Testis (tissue), 5 donors: ENCODE measurements at places on chromosomes 12 and 14.

- no peak for DNase-seq
Observed at GRCh38 chr12:18719922-18720510, 17.8 kb downstream of the PLCZ1 start.

GRCh38 chr14:24784981-24785380 lies 151.0 kb upstream of the GZMB start:
- DNase-seq = no peak

DNA sequence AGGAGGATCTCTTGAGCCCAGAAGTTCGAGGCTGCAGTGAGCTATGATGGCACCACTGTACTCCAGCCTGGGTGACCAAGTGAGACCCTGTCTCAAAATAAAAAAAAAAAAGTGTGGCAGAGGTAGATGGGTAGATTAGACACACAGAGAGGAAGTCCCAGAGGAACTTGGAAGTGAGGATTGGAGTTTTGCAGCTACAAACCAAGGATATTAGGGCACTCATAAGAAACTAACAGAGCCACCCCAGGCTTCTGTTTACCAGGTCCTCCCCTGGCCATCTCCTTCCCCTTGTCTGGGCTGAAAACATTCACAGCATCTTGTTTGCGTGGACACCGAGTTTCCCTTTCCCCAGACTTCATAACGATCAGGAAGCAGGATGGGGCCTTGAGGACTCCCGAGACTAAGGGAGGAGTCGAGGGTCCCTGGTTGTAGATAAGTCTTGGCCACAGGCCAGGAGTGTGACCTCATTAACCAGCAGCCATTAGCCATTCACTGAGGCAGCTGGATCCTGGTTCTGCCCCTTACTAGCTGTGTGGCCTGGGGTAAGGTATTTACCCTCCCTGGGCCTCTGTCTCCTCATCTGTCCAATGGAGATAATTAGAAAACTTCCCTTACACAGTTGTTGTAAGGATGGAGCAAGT lies 2.1 kb downstream of the MAP1LC3B2 start:
- no peak for DNase-seq

- DNase-seq = no peak
Observed at GRCh38 chr14:49882826-49883694, 9.8 kb upstream of the ARF6 start.

DNA sequence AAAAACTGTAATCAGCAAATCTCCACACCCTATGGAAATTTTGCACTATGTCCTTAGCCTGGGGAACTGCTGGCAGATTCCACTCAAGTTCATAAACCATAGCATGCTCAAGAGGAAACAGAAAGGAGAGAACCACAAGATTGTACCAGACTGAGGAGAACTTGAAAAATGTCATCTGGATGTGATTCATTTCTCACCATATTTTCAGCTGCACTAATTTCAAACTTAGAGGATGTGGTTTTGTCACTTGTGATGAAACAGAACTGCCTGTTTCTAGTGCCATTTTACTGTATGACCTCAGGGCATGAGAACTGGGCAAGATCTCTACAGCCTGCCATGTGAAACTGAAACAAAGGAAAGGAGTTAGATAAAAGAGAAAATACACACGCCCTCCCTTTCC lies 1493.1 kb upstream of the FLRT2 start:
- no peak for DNase-seq

DNA sequence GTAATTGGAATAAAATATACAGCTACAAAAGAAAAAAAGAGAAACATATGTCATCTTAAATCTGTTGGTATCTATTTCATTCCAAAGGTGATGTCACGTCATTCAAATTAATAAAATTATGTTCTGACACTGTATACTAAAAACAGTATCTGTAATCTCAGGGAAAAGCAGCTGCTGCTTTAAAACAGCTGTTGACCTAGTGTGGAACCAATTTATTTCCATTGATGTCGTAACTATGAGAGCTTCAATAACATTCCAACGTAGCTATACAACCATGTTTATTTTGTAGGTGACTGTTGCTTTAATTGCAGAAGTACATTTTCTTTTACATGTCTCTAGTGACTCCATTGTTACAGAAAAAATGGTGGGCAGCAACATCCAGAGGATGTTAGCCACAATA lies 571.7 kb downstream of the RPS29 start:
- DNase-seq = no peak

GRCh38 chr12:44052554-44052953 lies 216.7 kb downstream of the TMEM117 start:
- no peak for DNase-seq

- no peak for DNase-seq
Observed at GRCh38 chr12:115859231-115859630, 418.3 kb downstream of the MED13L start.

- DNase-seq = no peak
Observed at GRCh38 chr14:25003537-25003936, 46.4 kb downstream of the STXBP6 start.

DNA sequence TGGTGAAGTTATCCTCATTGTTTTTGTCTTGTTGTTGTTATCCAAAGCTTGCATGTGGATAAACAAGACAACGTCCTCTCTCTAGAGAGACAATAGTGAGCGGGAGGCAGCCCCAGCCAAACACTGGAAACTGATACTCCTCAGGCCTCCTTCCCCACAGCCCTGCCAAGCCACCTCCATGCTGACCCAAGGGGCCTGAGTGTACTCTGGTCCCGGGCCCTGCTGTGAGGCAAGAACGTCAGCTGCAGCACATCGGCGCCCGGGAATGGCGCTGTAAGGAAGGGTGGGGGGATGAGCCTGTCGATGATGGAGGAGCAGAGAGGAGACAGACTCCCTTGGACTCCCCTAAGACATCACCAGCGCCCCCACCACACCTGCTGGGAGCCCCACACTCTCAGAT lies 83.6 kb downstream of the ANO2 start:
- no peak for DNase-seq

DNA sequence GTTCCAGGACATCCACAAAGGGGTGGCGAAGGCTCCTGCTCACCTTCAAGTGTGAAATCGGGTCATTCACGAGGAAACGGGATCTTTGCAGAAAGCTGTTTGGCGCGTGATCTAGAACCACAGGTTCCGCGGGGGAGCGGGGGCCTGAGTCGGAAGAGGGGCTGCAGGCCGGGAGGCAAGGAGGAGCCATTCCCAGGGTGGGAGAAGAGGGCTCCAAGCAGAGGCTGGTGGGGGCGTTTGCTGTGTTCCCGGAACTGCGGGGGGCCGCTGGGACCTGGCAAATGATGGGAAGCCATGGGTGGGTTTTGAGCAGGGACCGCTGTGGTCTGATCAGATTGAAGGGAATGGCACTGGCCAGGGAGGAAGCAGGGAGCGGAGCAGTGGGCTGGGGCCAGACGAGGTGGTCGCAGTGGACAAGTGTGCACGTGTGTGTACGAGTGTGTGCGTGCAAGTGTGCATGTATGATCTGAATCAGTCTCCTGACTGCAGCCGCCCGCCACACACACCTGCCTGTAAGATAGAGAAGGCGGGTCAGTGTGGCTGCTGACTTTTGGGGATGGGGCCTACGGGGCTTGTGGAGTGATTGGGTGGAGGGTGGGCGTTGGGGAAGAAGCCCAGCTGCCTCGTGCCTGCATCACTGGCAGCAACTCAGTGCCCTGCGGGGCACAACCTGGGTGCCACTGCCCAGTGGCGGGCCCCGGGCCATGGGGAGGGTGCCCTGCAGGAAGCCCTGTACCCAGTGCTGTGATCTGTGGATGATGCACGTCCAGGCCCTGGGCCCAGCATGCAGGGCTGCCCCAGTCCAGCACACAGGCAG lies 141.9 kb downstream of the KIF26A start:
- DNase-seq = no peak

GRCh38 chr14:99508896-99509629 lies 27.9 kb downstream of the CCNK start:
- DNase-seq = no peak

DNA sequence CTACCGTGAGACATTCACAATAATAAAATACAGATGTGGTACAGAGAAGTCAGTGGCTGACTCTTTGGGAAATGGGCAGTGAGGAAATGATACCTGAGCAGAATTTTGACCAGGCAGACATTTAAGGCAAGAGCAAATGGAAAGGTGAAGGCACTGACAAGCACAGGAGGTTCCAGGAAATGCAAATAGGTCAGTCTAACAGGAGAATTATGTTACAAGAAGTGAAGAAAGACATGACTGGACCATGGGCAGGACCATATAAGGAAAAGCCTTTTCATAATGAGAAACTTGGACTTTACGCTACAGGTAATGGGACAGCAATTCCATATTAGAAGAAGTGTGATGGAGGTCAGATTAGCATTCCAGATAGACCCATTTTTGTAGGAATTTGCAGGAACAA lies 338.9 kb downstream of the PDZRN4 start:
- DNase-seq = no peak

GRCh38 chr12:43105426-43105981 lies 446.5 kb downstream of the ADAMTS20 start:
- no peak for DNase-seq

GRCh38 chr12:63808631-63809030 lies 28.9 kb downstream of the RXYLT1 start:
- DNase-seq = no peak

DNA sequence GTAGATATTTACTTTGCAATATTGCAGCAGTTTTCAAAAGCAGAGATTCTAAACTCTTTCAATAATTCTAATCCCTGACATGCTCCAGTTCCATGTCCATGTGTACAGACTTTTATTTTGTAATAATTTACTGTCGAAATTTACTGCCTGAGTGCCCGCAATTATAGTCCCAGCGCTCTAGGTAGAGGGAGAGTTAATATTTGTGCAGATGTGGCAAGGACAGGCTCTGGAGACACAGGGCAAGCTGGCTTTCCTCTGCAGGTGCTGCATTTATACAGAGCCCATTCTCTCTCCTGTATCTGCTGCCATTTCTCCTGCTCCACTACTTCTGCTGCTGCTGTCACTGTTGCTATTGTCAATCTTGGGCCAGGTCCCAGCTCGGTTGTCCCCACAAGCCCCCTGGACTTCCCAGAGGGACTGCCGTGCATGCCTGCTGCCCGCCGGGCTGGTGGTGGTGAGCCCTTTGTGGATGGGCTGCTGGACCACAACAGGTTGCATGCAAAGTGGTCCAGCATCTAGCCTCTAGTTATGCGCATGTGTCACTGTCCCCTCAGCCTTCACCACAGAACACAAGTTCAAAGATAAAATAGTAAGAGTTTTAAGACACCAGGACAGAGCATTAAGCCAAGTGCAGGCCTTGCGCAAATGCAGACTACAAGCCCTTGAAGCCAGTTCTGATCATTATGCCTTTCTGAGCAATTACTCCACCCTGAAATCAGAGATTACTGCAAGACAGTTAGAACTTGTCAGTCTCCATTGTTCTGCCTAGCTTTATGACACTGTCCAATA lies 40.8 kb upstream of the CSRP2 start:
- no peak for DNase-seq

GRCh38 chr12:75553398-75553797 lies 42.0 kb upstream of the KRR1 start:
- no peak for DNase-seq

DNA sequence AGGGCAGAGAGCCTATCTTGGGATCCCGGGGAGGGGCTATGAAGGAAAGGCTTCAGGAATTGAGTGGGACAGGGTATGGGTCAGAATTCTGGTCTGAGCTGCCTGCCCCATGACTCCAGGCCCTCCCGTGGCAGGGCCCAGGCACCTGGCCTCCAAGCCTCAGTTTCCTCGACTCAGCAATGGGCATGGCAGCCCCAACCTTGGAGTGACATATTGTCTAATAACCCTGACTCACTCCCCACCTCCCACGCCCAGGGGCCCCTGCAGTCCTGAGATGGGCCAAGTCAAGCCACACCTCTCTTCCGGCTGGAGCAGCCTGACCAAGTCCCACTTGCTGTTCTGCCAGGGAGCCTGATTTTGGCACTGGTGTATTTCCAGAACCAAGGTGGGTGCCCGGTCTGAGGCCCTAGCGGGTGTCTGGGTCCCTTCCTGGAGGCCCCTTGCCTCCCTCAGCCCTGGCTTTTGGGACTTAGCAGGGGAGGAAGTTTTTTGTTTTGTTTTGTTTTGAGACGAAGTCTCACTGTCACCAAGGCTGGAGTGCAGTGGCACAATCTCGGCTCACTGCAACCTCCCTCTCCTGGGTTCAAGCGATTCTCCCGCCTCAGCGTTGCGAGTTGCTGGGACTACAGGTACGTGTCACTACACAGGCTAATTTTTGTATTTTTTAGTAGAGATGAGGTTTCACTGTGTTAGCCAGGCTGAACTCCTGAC lies 40.3 kb upstream of the RCOR1 start:
- DNase-seq = no peak

DNA sequence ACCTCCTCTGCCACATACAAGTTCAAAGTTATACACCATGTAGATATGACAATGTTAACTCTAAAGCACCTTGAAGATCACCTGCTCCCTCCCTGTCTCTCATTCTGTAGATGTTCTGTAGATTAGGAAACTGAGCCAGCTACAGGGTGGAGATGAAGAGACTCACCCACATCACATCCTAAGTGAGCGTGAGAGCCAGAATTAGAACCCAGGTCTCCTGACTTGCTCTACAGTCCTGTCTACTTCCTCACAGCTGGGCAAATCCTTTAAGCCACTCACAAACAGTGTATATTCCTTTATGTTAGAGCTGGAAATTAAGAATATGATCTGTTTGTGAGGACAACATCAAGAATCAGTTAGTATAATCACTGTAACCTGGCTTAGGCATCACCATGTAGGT lies 1.8 kb downstream of the APPL2 start:
- DNase-seq = no peak

- DNase-seq = peak; percentile 22
Observed at GRCh38 chr12:101044512-101045059, 165.5 kb downstream of the SLC5A8 start.

DNA sequence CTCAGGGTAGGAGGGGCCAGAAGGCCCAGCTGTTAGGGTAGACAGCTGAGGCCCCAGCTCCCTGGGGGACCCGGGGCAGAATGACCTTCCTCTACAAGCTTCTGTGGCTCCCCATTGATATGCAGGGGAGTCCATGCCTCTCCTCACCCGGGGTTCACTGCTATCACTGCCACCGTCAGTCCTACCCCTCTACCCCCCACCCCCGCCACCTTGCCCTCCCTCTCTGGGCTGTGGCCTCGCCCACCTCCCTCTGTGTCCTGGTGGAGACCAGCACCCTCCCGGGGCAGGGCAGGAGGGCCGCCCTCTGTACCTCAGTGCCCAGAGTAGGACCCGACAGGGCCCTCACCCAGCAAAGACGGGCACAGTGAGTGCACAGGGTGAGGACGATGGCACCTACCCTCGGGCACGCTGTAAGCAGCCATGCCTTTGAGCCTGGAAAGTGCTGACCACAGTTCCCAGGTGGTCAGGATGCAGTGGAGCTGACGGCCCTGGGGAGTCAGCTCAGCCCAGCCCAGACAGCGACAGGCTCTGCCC lies 88.4 kb upstream of the SFSWAP start:
- DNase-seq = no peak

GRCh38 chr12:68559246-68559645 lies 51.5 kb upstream of the RAP1B start:
- DNase-seq = no peak

- no peak for DNase-seq
Observed at GRCh38 chr12:12171991-12172511, 94.8 kb downstream of the LRP6 start.
